ENCODE measurements at places on chromosomes 12 and 14.

GRCh38 chr14:73162251-73162650 lies 25.9 kb downstream of the PSEN1 start:
- no peak for DNase-seq

DNA sequence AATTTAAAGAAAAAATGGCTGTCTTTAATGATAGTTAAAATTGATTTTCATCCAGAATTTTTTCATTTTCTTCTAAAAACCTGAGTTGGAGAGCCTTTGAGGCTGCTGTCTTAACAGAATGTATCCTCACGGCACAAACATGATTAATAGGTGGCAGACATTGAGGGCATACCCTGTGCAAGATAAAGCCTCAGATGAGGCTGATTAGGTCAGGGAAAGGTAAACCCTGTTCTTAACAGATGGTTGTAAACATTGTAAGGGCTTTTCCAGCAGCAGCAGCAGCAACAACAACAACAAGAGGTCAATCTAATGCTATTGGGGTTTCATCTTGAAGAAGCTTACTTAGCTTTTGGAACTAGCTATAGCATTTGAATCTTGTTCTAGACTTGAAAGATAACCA lies 17.4 kb downstream of the GNG2 start:
- no peak for DNase-seq

GRCh38 chr12:110528277-110528839 lies 26.2 kb downstream of the RAD9B start:
- no peak for DNase-seq

GRCh38 chr12:42679466-42679865 lies 89.9 kb upstream of the PRICKLE1 start:
- no peak for DNase-seq

- no peak for DNase-seq
Observed at GRCh38 chr12:123115409-123116121, 35.3 kb downstream of the PITPNM2 start.

DNA sequence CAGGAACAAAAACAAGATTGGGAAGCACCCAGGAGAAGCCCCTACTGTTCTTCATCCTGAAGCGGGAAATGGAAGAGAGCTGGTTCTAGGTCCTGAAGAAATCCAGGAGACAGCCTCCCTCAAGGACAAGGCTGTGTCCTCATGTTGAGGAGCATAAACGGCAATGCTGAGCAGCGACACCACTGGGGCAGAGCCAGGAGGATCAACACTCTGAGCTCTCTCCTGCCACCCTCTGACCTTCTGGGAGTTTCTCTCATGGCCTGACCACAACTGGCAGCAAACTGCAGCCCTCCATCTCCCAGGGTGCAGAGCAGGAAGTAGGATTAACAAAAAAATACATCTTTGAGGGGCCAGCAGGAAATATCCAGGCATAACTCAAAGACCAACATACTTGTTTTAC lies 1292.2 kb upstream of the TMEM132C start:
- DNase-seq = no peak

- DNase-seq = no peak
Observed at GRCh38 chr12:76117751-76118150, 33.3 kb upstream of the NAP1L1 start.

GRCh38 chr12:79886917-79887519 lies 47.9 kb downstream of the PPP1R12A start:
- DNase-seq = peak; percentile 50

- no peak for DNase-seq
Observed at GRCh38 chr12:60101715-60102114, 505.9 kb downstream of the SLC16A7 start.

GRCh38 chr12:54383041-54383609 lies 1.4 kb downstream of the ZNF385A start:
- no peak for DNase-seq

DNA sequence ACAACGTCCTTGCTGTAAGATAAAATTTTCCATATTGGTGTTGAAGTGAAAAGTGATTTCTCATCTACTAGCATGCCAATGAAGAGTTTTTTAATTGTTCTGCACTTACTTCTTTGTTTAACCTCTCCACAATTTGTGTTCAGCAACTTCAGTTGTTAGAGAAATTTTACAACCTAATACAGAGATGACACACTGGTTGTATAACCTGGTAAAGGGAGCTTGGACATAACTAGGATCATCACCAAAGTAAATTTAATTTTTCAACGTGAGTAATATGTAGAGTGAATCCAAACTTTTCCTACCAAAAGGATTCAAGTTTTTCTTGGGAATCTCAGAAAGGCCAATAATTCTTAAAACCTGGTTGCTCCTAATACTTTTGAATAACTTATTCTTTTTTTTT lies 13.4 kb upstream of the TAS2R43 start:
- no peak for DNase-seq

GRCh38 chr14:53744857-53745256 lies 211.8 kb downstream of the BMP4 start:
- no peak for DNase-seq

- no peak for DNase-seq
Observed at GRCh38 chr14:94175747-94176146, 1.6 kb downstream of the PPP4R4 start.

DNA sequence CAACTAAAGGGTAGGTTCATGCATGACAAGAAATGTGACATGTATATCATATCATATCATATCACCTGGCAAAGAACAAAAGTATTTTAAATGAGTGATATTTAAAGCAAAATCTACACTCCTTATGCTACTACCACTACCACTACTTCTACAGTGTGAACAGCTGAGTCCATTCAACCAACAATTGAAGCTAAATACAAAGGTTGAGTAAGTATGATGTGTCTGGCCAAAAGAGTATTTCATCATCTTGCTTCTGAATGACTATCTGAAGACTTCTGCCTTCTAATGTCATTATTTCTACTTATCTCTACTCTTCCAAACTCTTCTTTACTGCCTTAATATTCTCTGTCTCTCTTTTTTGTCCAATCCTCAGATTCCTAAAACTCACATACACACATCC lies 292.6 kb upstream of the CAND1 start:
- DNase-seq = no peak

- no peak for DNase-seq
Observed at GRCh38 chr12:33589576-33590114, 150.0 kb upstream of the SYT10 start.

DNA sequence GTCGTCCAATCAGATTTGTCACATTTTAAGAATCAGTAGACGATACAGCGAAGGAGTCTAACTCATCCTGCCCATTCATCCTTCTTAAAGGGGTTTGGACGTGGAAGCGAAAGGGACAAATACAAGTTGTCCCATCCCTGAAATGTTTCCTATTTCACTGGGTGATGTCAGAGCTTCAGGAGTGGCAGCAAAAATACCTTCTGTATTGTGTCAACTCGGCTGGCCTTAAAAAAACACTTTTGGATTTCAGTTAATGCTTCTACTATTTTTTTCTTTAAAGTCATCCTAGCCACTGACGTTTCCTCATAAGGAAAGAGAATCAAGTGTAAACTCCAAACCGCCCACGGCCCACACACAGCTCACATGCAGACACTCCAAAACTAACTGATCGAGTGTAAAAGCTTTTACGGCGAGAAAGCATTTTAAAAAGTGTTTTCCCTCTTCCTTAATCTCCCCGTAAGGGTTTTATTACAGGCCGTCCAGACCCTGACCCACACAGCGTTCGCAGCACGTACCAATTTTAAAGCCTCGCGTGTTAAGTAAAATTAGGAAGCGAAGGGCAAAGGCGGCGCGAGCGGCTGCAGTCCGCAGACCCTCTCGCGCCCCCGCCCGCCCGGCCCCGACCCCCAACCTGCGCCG lies 593 bp downstream of the CFL2 start:
- peak; percentile 20 for DNase-seq

DNA sequence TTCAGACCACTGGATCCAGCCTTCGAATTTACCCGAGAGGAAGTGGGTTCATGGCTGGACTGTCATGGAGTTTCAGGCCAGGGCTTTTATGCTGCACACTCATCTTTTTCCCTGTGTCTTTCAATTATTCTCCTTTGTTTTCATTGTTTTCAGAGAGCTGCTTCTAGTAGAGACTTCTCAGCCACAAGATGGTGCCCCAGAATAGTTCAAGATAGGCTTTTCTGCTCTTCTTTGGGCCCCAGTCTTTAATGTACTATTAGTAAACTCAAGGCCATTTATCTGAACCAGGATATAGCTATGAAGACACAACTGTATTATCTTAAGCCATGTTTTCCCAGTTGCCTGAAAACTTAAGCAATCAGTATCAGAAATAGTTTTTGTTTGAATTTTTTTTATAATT lies 30.4 kb upstream of the PSMA6 start:
- no peak for DNase-seq

DNA sequence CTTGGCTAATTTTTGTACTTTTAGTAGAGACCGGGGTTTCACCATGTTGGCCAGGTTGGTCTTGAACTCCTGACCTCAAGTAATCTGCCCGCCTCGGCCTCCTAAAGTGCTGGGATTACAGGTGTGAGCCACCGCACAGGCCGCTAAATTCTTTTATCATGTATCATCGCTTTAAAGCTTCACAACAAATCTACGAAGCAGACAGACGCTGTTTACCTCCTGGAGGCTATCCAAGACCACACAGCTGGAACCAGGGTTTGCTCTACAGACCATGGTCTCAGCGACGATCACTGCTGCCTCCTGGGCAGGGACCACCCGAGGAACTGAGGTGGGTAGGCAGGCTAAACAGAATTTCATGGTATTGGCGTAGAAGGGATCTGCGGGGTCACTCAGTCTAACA lies 27.2 kb downstream of the KRT80 start:
- no peak for DNase-seq

DNA sequence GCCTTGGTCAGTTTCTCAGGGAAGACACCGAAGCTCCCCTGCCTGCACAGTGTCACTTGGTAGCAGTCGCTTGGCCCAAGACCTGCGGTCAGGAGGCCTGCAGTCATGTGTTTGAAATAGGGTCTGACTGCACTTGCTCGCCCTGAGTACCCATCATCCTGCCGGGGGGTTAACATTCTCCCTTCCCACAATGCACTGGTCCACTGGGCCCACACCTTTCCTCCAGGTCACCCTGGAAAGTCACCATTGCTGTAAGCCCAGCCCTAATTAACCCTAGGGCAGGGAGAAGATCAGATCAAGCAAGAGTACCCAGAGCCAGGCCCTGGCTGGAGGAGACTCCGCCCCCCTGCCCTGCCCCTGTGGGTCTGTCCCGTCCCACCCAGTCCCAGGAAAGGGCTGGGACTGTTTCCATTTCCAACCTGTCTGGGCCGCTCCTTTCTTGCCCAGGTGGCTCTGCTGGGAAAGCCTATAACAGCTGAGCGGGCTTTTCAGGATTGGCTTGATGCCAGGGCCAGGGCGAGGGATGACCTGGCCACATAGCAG lies 87.1 kb downstream of the ZFP36L1 start:
- no peak for DNase-seq

DNA sequence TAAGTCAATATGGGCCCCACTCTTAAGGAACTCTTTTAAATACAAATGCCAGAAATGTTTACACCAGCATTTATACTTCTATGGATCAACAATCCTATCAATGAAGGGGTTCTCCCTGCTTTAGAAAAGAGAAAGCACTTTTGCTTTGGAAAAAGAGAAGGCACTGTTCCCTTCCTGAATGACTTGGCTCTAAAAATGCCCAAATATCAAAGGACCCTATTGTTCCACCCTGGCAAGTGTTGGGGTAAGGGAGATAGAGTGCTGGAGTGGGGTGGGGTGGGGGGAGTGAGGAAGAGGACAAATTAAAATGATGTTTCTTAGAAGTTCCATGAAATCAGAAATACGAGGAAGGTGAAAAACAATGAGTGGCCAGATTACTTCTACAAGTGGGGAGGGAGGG lies 131.6 kb upstream of the GRIN2B start:
- no peak for DNase-seq

DNA sequence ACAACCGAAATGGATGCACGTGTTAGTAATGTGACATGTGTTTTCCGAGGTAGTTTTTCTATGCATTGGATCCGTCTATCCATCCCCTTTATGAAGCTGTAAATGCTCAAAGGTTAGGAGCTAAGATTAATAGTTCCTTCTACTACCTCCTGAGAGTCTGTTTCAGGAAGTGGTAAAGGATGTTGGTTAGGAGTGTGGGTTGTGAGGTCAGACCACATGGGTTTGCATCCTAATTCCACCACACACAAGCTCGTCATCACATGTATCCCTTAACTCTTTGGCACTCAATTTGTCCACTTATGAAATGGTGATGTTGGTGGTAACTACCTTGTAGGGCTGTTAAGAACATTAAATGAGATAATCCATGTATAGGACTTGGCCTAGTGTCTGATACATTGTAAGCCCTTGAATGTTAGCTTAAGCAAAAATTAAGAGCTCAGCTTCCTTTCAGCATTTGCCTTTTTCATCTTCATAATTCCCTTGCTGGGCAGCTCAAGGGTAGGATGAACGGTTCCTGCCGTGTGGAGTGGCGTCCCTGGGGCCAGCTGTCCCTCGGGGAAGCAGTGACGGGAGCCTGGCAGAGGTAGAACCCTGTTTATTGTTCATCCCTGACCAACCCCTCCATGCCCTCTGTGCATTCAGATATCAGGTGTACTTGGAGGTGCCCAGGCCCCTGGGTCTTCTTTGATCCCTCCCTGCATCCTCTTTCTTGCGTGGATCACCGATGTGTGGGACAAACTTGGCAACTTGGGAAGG lies 52.3 kb downstream of the TSPAN9 start:
- DNase-seq = no peak

GRCh38 chr14:95535226-95536021 lies 574 bp downstream of the GLRX5 start:
- no peak for DNase-seq

DNA sequence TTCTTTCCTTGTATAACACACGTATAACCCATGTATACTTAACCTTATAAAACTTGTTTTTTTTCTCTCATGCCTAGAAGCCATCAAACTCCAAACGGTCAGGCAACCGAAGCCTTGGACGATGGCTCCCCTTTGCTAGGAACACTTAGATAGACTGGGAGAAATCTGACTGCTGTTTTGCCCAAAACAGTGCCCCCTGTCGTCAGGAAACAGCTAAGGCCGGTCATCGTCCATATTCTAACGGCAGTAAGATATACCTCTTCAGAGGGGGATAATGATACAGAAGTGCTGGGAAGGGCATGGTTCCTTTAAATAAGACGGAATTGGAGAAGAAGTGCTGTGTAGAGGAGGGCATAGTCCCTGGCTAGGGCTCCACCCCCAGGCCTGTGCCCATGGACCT lies 130.5 kb downstream of the SLC41A2 start:
- no peak for DNase-seq

DNA sequence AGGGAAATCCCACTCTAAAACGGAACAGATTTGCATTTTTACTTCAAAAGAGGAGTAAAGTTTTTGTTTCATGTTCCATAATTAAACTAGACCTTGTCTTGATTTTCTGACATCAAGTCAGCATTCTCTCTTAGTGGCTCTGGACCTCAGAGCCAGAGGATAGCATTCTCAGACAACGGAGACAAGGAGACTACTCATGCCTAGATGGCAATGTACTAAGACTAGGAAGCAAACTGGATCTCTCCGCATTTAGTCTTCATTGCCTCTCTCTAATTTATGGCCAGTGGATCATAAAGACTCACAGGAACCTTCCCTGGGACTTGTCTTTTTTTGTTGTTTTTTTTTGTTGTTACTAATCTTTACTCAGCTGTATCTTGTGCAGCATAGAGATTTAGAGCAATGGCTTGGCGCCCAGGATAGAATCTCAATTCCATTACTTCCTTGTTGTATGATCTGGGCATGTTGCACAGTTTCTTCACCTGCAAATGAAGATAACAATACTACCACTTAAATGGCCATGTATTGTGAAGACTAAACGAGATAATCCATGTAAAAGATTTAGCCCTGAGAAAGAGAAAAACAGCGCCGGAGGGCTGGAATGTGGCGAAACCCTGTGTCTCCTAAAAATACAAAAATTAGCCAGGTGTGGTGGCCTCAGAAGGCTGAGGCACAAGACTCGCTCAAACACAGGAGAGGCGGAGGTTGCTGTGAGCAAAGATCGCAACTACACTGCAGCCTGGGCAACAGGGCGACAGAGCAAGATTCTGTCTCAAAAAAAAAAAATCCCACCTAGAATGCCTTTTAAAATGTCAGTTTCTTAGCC lies 4.0 kb upstream of the GEMIN2 start:
- DNase-seq = no peak
